ENCODE measurements at places on chromosomes 16 and 17.

GRCh38 chr17:16994631-16995030 lies 22.7 kb upstream of the TNFRSF13B start:
- DNase-seq = no peak

DNA sequence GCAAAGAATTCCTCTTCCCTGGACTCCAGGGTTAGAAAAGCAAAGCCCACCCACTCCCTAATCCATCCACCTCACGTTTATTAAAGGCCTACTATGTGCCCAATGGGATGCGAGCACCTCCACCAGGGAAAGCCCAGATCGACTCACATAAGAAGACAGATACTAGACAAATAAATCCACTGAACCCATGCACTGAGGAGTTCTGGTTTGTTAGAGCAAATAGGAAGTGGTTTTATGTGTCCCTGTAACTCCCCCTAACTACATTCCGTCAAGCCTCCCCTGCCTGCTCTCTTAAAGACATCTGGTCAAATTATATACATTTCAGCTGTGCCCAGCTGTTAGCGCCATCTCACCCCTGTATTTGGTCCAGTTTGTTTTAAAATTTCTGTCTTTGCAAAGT lies 218.5 kb upstream of the RPL38 start:
- no peak for DNase-seq

GRCh38 chr17:42456223-42457106 lies 2.2 kb upstream of the ATP6V0A1 start:
- no peak for DNase-seq

GRCh38 chr16:20122011-20122410 lies 48.3 kb upstream of the GPR139 start:
- no peak for DNase-seq

GRCh38 chr17:81287152-81287551 lies 8.0 kb downstream of the SLC38A10 start:
- no peak for DNase-seq

DNA sequence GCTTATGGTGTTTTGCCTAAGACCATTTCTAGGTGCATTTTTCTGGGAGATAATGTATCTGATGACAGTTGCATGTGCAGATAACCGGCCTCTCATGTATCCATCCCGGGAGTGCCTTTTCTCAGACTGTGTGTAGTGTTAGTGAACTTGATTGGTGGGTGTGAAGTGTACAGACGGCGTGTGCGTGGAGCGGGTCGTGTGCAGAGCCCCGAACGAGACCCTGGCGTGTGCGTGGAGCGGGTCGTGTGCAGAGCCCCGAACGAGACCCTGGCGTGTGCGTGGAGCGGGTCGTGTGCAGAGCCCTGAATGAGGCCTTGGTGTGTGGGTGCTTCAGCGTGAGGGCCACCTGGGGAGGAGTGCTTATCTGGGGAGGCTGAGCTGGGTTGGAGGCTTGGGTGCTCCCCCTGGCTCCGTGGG lies 28.9 kb upstream of the ZNF750 start:
- no peak for DNase-seq

DNA sequence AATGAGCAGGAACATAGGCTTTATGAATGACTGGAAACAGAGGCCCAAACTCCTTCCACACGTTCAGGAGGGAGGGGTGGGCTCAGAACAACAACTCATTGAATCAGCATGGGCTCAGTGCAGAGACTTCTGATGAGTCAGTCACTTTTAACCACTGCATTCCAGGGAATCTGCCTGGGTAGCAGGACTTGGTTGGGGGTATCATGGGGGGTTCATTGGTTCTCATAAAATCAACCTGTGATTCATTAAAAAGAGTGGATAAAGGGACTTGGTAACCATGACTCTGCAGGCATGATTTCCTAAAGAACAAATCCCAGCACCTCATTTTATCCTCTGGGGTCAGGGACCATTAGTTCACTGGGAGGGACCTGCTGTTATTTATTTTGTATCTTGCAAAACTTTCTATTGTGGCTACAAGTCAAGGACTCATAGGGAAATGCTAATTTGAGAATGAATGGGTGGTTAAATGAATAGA lies 13.8 kb downstream of the ITGB3 start:
- DNase-seq = no peak

DNA sequence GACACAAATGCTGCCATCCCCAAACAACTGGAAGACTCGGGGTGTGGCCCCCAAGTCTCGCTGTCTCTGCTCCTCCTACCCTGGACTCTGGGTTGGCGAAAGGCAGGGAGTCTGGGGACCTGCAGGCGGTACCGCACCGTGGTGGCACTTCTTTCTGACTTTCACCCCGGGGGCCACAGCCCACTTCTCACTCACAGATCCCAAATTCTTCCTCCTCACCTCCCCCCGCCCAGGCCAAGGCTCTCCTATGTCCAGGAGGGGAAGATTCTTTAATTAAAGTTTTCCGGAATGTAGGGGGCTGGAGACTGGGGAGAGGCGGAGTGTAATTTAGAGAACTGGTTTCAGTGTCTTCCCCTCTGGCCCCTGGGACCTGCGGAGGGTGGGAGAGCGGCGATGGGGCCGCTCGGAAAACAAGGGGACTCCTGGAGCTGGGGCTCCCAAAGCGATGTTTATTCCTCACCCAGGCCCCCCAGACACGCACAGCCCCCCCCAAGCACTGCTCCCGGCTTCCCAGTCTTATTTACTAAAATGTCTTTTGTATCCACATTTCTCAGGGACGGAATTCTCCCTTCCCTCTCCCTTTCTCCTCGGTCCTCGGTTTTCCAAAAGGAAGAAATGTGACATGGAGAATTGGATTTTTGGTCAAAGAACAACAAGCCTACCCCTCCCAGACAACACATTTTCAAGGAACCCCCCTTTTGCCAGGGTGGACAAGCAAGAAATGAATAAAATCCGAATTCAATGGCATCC lies 1.2 kb downstream of the WNT3 start:
- no peak for DNase-seq

GRCh38 chr16:12613131-12613991 lies 190.3 kb downstream of the CPPED1 start:
- peak; percentile 45 for DNase-seq

GRCh38 chr17:7515911-7516610 lies 31.9 kb downstream of the POLR2A start:
- DNase-seq = no peak

DNA sequence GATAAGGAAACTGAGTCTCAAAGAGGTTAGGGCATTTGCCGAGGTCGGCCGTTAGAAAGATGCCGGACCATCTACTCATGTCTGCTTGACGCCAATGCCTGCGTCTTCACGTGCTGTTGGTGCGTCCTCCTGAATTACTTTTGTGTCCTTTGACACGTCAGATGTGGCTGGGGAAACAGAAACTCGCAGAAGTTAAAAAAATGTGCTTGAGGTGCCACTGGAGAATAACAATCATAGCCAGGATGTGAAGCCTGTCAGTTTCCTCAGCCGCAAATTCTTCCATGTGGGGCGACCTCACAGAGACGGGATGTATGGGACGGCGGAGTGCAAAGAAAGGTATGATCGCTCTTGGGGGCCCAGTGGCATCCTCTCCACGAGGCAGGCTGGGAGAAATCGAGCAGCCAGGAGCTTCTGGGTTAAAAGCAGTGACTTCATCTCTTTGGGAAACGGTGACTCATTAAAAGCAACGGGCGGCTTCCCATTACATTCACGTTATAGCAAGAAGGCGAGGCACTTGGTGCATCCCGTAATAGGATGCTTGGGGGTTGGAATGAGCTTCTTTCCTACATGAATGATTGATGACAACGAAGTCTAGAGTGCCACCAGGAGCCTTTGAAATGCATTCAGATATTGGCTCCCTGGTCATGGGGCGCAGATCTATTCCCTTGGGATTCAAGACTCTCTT lies 67.8 kb downstream of the BMERB1 start:
- DNase-seq = no peak

- no peak for DNase-seq
Observed at GRCh38 chr17:40103688-40104087, 3.3 kb upstream of the NR1D1 start.
